Right cardiac atrium (tissue), 5 donors: ENCODE measurements at places on chromosomes 2 and 18.

- DNase-seq = no peak
These were observed 70.0 kb downstream of the EXOC6B start for GRCh38 chr2:72755647-72756423.

DNA sequence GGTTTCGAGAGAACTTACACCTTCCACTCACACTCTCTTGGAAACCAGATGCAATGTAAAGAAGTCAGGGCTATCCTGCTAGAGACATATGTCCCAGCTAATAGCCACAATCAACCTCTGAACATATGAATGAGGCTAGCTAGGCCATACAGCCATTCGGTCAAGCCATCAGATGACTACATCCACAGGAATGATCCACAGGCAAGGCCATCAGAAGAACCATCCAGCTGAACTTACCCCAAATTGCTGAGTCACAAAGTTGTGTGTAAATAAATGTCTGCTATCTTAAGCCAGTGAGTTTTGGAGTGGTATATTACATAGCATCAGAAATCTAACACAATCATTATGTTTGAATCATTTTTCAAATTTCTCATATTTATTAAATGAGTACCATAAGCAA is 5.2 kb upstream of the SPAST start:
- DNase-seq = no peak

GRCh38 chr2:42073739-42074503 is 26.1 kb downstream of the PKDCC start:
- no peak for DNase-seq

- DNase-seq = no peak
These were observed 181.7 kb downstream of the ANAPC1 start for GRCh38 chr2:111702119-111702803.
